ENCODE measurements at places on chromosomes 12 and 14.

DNA sequence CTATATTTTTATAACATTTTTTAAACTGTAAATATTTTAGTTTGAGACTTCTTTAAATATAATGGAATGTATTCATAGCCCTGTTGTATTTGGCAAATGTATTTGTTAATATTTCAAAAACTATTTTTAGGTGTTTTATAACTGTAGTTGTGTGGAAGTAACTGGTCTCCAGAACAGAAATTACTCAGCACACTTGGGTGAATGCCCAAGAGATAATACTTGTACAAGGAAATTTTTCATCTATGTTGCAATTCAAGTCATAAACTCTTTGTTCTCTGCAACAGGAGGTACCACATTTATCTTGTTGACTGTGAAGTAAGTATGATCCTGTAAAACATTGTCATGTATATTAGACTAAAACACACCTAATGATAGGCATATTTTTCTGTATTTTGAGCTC lies 72.8 kb downstream of the SLCO1B3 start:
- no peak for DNase-seq

- no peak for DNase-seq
Measured at GRCh38 chr12:8058506-8058905, 7.7 kb downstream of the C3AR1 start.

DNA sequence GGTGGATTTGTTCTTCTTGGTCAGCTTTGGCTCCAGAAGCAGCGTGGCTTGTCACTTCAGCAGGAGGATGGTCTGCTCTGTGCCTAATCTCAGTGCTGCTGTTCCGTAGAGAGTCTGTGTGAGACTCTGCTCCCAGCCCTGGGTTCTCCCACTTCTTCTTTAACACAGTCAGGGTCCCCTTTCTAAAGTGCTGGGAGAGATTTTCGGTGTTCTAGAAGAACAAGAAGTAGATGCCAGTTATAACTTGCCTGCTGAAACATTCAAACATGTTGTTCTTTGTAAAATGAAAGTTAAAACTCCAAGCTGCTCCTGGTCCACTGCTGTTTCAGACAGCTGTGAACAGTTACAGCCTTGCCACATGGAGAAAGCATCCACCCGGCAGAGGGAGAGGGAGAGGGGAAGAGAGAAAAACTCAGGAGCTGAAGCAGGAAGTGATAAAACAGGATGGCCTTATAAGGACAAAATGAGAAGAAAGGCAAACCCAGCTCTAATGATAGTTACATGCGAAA lies 55.2 kb upstream of the CERS5 start:
- peak; percentile 25 for DNase-seq

DNA sequence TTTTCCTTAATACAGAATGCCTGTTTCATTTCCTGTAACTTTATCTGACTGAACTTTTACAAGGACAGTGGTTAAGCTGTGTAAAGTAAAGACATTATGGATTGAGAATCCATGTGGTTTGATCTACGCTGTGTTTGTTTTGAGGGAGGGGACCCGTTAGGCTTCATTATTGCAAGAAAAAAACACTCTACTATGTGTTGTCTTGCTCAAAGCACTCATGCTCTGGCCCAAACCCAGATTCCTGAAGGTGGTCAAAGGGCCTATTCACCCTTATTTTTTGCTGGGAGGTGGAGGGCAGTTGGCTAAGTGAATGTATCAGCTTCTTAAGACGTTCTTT lies 11.9 kb downstream of the RNF10 start:
- no peak for DNase-seq

- no peak for DNase-seq
Measured at GRCh38 chr12:114698566-114699163, 14.7 kb upstream of the TBX3 start.

DNA sequence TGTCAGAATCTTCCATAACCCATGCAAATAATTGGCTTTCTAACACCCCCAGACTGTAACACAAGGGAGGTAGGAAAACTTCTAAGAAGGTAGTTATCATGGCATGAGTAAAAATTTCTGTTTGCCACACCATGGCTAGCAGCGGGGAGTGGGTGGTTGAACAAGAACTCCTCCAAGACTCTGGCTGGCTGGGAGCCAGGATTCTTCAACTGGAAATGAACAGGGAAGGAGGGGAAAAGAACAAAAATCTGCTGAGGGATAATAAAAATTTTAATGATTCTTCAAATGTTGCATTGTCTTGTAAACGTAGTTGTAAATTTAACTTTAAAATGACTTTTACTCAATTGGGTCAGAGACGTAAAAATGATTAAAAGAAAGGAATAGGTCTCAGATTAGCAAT lies 78.9 kb downstream of the AKAP6 start:
- no peak for DNase-seq

- peak; percentile 74 for DNase-seq
Measured at GRCh38 chr12:57476162-57476992, 3.3 kb downstream of the ARHGAP9 start.

GRCh38 chr14:51507511-51507905 lies 144.2 kb upstream of the FRMD6 start:
- no peak for DNase-seq

DNA sequence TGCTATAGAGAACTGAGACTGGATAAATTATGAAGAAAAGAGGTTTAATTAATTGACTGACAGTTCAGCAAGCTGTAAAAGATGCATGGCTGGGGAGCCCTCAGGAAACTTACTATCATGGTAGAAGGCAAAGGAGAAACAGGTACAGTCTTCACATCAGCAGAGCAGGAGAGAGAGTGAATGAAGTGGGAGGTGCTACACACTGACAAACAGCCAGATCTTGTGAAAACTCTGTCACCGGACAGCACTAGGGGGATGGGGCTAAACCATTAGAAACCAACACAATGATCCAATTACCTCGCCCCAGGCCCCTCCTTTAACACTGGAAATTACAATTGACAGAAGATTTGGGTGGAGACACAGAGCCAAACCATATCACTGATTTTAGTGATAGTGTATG lies 682.4 kb downstream of the SLC16A7 start:
- DNase-seq, result no peak

DNA sequence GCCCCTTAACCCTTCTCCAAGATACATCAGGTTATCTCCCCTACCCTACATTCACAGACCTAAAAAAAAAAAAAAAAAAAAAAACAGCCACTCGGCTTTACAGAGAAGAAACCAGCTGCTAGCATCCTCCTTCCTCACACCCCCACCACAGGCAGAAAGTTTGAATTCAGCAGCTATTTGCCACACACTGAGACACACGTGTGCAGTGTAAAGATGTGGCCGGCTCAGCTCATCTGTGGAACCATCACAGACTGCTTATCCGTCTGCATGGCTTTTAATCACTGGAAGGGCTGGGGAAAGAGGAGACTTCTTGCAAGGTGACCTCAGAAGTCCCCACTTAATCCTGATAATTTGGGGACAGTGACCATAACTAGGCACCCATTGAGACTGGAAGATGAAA lies 50.0 kb downstream of the VWF start:
- peak; percentile 7 for DNase-seq

- DNase-seq, result no peak
Measured at GRCh38 chr12:117044311-117044710, 54.9 kb downstream of the TESC start.

DNA sequence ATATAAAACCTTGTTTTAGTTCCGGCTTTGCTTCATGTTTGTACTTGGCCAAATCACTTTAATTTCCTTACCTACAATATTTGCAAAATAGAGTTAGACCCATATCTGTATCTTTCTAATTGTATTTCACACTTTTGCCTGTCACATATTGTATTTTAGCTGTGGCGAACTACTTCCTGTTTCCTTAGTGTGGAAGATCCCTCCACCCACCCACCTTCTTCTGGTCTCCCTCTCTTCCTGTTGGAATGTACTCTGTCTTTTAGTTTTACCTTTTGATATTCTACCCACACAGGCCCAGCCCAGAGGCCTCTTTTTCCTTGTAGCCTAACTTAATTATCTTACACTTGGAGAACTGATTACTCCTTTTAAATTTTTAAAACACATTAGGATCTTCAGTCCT lies 78.2 kb downstream of the SCN8A start:
- no peak for DNase-seq

DNA sequence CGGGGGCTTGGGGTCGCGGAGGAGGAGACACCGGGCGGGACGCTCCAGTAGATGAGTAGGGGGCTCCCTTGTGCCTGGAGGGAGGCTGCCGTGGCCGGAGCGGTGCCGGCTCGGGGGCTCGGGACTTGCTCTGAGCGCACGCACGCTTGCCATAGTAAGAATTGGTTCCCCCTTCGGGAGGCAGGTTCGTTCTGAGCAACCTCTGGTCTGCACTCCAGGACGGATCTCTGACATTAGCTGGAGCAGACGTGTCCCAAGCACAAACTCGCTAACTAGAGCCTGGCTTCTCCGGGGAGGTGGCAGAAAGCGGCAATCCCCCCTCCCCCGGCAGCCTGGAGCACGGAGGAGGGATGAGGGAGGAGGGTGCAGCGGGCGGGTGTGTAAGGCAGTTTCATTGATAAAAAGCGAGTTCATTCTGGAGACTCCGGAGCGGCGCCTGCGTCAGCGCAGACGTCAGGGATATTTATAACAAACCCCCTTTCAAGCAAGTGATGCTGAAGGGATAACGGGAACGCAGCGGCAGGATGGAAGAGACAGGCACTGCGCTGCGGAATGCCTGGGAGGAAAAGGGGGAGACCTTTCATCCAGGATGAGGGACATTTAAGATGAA lies 630 bp downstream of the FOS start:
- DNase-seq, result peak; percentile 54

- no peak for DNase-seq
Measured at GRCh38 chr12:82852529-82852928, 165.8 kb downstream of the TMTC2 start.

- no peak for DNase-seq
Measured at GRCh38 chr12:82593901-82594396, 92.8 kb upstream of the TMTC2 start.

- no peak for DNase-seq
Measured at GRCh38 chr14:30054201-30054600, 126.6 kb upstream of the PRKD1 start.

DNA sequence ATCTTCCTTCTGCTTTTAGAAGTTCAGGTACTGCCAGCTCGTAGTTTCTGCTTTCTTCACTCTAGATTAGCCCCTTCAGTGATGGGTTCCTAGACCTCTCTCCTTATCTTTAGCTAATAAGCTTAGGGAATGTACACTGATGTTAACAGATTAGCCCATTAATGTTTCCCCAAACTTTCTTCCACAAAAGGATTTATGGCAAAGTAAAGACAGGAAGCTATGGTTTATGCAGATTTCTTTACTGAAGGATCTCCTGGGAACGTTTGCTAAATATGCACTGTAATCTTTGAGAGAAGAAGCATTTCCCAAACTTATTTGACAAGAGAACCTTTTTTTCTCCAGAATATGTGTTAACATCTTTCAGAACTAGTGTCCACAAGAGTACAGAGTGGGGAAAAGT lies 4.2 kb downstream of the SOCS4 start:
- DNase-seq, result no peak

DNA sequence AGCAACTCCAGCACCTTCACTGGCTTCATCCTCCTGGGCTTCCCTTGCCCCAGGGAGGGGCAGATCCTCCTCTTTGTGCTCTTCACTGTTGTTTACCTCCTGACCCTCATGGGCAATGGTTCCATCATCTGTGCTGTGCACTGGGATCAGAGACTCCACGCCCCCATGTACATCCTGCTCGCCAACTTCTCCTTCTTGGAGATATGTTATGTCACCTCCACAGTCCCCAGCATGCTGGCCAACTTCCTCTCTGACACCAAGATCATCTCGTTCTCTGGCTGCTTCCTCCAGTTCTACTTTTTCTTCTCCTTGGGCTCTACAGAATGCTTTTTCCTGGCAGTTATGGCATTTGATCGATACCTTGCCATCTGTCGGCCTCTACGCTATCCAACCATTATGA lies 6.8 kb downstream of the OR11G2 start:
- DNase-seq, result no peak

- no peak for DNase-seq
Measured at GRCh38 chr14:39984323-39984722, 552.1 kb upstream of the FBXO33 start.

DNA sequence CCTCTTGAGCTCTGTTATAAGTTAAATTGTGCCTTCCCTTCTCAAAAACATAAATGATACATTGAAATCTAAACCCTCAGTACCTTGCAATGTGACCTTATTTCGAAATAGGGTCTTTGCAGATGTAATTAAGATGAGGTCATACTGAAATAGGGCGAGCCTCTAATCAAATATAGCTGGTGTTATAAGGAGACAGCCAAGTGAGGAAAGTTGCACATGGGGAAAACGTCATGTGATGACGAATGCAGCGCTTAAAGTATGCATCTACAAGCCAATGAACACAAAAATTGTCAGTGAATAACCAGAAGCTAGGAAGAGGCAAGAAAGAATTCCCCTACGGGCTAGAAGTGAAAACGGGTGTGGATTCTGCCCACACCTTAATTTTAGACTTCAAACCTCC lies 305.2 kb upstream of the FOXG1 start:
- DNase-seq, result no peak

DNA sequence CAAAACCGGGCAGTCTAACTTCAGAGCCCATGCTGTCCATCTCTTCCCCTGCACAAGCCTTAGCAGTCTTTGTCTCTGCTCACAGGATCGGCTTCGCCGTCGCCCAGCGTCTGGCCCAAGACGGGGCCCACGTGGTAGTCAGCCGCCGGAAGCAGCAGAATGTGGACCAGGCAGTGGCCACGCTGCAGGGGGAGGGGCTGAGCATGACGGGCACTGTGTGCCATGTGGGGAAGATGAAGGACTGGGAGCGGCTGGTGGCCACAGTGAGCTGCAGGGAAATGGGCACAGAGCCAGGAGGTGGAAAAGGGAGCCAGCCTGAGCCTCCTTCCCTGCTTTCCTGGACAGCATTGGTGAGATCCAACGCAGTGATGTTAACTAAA lies 14.2 kb upstream of the CARMIL3 start:
- DNase-seq, result no peak

DNA sequence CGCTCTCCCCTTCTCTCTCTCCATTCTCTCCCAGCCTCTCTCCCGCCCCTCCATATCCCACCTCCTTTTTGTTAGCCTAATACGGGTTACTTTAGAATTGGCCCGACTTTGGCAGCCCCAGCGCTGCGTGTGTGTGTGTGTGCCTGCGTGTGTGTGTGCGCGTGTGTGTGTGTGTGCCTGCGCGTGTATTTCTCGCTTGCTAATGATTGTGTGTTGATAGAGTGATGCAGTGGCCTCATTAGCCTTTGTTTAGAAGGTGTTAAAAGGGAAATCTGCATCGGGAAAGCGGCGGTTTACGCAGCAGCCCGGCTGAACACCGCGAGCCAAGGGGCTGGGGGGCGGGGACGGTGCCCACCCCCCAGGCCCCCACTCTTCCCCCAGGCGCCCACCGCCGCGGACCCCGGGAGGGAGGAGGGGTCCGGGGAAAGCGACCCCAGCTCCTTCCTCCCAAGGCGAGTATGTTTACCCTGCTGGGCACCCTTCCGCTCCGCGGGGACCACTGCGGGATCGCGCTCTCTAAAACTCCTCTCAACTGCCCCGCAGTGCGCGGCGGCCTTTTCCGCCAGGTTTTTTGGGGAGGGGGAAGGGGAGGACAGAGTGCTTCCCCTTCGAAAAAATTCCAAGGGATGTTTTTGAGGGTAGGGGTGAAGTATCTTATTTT lies 6.8 kb upstream of the LHX5 start:
- no peak for DNase-seq

- no peak for DNase-seq
Measured at GRCh38 chr12:98736352-98737321, 91.5 kb downstream of the APAF1 start.

Data from CD4-positive, alpha-beta T cell treated with Interleukin-15 for 4 hours (primary cell).